Activated CD4-positive, alpha-beta T cell treated with anti-CD3 and anti-CD28 coated beads, Interleukin-2, amount 10 ng/mL, durations not matched to agents 24 days and 14 days (primary cell): ENCODE measurements at places on chromosomes 12 and 14. TPM values are rescaled to one million over a fixed set of nuclear protein-coding genes. Genes with fewer than 3 reads are reported as not detected.

DNA sequence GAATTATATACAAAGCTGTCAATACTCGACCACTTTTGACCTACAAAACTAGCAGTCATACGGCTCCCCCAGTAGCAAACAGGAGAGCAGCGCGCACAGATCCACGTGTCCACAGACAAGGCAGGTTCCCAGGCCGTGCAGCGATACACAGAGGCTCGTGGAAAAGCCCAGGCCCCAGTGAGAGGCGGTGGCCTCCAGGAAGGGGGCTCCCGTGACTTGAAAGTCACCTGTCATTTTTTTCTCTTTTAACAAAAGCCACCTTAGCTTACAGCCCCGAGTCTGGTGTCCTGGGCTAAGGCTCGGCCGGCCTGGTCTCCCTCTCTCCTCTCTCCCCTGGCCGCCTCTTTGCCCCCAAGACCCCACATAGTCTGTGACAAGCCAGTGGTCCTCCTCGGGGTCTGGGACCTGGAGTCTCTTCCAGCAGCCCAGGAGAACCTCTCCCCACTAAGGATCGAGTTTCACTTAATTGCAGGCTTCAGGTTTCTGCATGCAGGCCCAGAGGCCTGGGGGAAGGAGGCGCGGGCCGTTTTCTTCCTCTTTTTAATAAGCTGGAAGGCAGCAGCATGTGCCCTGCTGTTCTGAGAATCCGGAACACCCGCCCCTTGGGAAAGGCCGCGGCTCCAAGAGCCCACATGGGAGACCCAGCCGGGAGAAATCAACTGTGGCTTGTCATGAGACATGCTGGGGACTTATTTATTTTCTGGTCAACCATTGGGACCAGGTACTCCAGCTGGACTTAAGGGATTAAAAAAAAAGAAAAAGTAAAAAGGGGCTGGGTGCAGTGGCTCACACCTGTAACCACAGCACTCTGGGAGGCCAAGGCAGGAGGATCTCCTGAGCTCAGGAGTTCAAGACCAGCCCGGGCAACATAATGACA, 15.9 kb downstream of the NCOR2 start:
- peaks cover 2% of the 10 kb centered on the region for H3K36me3 ChIP-seq
- H3K27ac ChIP-seq: no peak overlapping the region
- H3K27me3 ChIP-seq: no peaks in the 10 kb centered on the region
- H3K4me1 ChIP-seq: peaks cover 39% of the 10 kb centered on the region

- no peak overlapping the region for H3K4me3 ChIP-seq
- peaks cover 9% of the 10 kb centered on the region for H3K27me3 ChIP-seq
- peak; percentile 57 for DNase-seq
- no peaks in the 10 kb centered on the region for H3K36me3 ChIP-seq
These were observed 93.0 kb downstream of the SLC41A2 start for GRCh38 chr12:104865080-104865479.

DNA sequence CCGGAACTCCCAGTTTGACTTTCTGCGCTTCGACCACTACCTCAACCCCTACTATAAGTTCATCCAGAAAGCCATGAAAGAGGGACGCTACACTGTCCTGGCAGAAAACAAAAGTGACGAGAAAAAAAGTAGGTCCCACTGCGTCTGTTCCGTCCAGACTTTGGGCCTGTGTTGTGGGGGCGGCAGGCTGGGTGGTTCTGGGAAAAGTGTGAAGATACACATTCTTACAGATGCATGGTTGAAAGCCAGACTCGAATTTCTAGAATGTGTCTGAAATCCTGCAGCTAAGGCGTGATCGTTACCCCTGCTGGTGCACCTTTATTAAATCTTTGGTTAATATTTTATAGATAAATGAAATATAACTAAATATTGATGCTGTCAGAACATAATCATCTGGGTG, 14.6 kb downstream of the SFSWAP start:
- H3K4me1 ChIP-seq: peaks cover 10% of the 10 kb centered on the region
- no peaks in the 10 kb centered on the region for H3K27me3 ChIP-seq
- no peak for DNase-seq
- peaks cover 76% of the 10 kb centered on the region for H3K36me3 ChIP-seq

DNA sequence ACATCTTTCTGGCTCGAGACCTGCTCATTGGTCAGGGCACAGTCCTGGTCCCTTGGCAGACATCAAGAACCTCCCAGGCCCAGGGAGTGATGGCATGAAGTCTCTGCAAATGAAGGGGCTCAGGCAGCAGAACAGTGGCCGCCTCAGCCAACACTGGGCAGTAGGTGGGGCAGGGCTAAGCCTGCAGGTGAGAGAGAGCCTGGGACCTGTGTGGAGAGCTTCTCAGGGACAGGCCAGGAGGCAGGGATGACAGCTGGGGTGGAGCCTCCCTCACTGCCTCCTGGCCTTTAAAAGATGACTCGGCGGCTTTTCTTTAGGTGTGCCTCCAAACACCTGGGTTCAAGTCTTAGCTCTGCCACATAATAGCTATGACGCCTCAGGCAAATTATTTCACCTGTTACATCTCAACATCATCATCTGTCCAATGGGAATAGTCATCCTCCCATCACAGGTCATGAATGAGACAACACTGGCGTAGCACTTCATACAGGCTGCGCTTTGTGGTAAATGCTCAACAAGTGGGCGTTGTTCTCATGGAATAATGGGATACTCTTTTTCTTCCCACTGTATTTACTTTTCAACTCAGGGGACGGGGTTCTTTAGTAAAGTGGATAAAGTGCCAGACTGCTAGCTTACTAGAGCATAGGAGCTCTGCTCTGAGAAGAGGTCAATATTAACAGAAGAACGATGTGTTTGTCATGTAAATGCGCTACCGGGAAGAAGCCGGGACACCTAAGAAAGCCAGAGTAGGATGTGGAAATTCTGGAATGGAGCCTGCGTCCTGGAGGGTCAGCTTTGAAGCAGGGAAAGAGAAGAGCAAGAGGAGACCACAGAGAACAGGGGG, 277.4 kb downstream of the FOXN3 start:
- no peaks in the 10 kb centered on the region for H3K36me3 ChIP-seq
- DNase-seq: no peak
- no peak overlapping the region for H3K4me3 ChIP-seq
- no peaks in the 10 kb centered on the region for H3K4me1 ChIP-seq
- H3K27ac ChIP-seq: no peak overlapping the region

GRCh38 chr12:93790472-93791152, 113.4 kb downstream of the CRADD start:
- H3K27ac ChIP-seq: no peak overlapping the region
- H3K4me3 ChIP-seq: no peak overlapping the region
- H3K36me3 ChIP-seq: peaks cover 6% of the 10 kb centered on the region
- peaks cover 28% of the 10 kb centered on the region for H3K4me1 ChIP-seq
- H3K27me3 ChIP-seq: no peaks in the 10 kb centered on the region

DNA sequence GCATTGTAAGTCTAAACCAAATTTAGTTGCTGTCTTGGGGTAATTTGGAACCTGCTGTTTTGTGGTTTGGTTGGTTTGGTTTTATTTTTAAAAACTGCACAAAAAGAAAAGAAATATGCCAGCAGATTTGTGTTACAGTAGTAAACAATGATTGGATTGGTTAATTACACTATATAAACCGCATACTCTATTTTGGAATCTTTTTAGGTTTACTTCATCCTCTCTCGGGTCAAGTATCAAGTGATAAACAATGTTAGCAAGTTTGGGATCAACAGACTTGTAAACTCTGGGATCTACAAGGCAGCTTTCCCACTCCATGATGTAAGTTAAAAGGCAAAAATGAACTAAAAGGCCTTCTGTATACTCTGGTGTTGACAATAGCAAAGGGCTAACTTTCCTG, 132.4 kb downstream of the ANO6 start:
- H3K4me3 ChIP-seq: no peak overlapping the region
- peaks cover 48% of the 10 kb centered on the region for H3K36me3 ChIP-seq
- no peak for DNase-seq
- no peaks in the 10 kb centered on the region for H3K27me3 ChIP-seq
- H3K4me1 ChIP-seq: peaks cover 2% of the 10 kb centered on the region

GRCh38 chr12:52585066-52585465, 11.4 kb upstream of the KRT74 start:
- H3K27ac ChIP-seq: no peak overlapping the region
- peaks cover 28% of the 10 kb centered on the region for H3K4me1 ChIP-seq
- DNase-seq: no peak
- H3K4me3 ChIP-seq: no peak overlapping the region
- H3K36me3 ChIP-seq: no peaks in the 10 kb centered on the region

- H3K4me3 ChIP-seq: no peak overlapping the region
- H3K4me1 ChIP-seq: no peaks in the 10 kb centered on the region
- H3K36me3 ChIP-seq: no peaks in the 10 kb centered on the region
- no peak for DNase-seq
These were observed 695.5 kb upstream of the LRFN5 start for GRCh38 chr14:40911141-40911540.

GRCh38 chr12:12470751-12471306, 91.8 kb downstream of the DUSP16 start:
- DNase-seq: no peak
- no peak overlapping the region for H3K4me3 ChIP-seq
- no peaks in the 10 kb centered on the region for H3K27me3 ChIP-seq
- peaks cover 59% of the 10 kb centered on the region for H3K36me3 ChIP-seq

DNA sequence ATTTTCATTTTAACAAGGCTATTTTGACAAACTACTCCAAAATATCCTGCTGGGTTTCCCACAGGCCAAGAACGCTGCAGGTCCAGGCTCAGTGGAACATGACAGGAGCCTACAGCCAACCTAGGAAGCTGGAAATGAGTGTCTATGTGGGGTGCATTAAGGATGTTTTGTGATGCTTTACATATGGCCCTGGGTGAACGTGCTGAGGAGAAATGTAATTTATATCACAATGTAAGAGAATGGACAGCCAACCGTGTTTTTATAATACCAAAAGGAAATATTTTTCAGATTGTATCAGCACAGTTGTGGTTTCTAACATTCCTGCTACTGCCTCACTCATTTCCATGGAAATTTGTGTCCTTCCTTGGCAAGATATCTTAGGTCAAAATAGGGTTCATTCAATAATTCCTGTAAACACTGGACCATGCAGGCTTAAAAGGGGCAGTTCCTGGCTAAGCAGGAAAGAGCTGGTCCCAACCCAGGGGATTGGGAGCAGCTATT, 51.5 kb downstream of the ST8SIA1 start:
- DNase-seq: no peak
- H3K4me3 ChIP-seq: no peak overlapping the region
- H3K27me3 ChIP-seq: peaks cover 4% of the 10 kb centered on the region
- H3K4me1 ChIP-seq: peaks cover 6% of the 10 kb centered on the region
- H3K27ac ChIP-seq: no peak overlapping the region
- H3K36me3 ChIP-seq: no peaks in the 10 kb centered on the region

DNA sequence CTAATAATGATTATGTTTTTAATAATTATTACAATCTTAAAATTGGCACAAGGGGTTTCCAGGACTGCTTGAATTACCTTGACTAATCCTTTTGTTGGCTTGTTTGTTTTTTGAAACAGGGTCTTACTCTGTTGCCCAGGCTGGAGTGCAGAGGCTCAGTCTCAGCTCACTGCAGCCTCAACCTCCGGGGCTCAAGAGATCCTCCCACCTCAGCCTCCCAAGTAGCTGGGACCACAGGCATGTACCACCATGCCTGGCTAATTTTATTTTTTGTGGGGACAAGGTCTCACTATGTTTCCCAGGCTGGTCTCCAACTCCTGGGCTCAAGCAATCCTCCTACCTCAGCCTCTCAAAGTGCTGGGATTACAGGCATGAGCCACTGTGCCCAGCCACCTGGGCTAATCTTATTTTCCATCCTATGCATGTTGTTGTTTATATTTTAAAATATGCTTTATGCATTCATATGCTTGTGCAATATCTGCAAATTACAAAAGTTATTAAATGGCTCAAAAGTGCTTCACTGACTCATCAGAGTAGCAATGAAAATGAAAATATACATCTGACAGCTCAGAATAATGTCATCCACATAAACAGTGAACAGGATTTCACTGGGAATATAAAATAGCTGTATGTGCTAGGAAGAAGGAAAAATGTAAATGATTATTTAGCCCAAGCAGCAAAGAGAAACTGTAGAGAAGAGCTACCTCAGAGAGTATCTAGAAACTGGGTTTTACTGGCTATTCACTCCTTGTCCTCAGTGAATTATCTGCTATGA, 24.8 kb upstream of the PLEKHG6 start:
- no peaks in the 10 kb centered on the region for H3K36me3 ChIP-seq
- H3K4me1 ChIP-seq: no peaks in the 10 kb centered on the region
- DNase-seq: no peak
- H3K4me3 ChIP-seq: no peak overlapping the region
- no peak overlapping the region for H3K27ac ChIP-seq
- H3K27me3 ChIP-seq: peaks cover 16% of the 10 kb centered on the region

DNA sequence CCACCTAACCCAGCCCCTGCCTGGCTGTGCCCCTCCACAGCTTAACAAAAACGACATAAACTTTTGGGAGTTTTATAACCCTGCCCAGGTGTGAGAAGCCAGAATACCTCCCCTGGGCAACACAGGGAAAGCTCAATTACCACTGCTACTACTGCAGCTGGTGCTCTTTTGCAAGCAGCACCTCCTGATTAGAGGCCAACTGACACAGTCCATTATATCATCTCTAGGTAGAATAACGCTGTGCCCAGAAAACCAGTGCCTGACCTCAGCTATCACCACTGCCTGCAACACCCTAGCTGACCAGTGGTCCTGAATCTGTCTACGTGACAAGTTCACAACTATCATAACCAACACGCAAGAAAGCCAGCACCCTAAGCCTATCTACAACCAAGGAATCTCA, 34.2 kb downstream of the MDM1 start:
- H3K36me3 ChIP-seq: peaks cover 69% of the 10 kb centered on the region
- H3K4me1 ChIP-seq: peaks cover 12% of the 10 kb centered on the region

GRCh38 chr14:23008831-23009230, 1.1 kb downstream of the C14orf93 start:
- no peak for DNase-seq
- no peaks in the 10 kb centered on the region for H3K36me3 ChIP-seq
- H3K4me1 ChIP-seq: peaks cover 36% of the 10 kb centered on the region
- peak overlapping the region; percentile 90 for H3K4me3 ChIP-seq

GRCh38 chr14:43855556-43855955, 651.5 kb downstream of the FSCB start:
- H3K4me1 ChIP-seq: no peaks in the 10 kb centered on the region
- DNase-seq: no peak
- H3K27ac ChIP-seq: no peak overlapping the region
- H3K36me3 ChIP-seq: no peaks in the 10 kb centered on the region
- H3K27me3 ChIP-seq: no peaks in the 10 kb centered on the region

GRCh38 chr12:98514982-98515286, 456 bp upstream of the TMPO start:
- H3K27me3 ChIP-seq: no peaks in the 10 kb centered on the region
- peaks cover 37% of the 10 kb centered on the region for H3K36me3 ChIP-seq
- peak overlapping the region; percentile 99 for H3K27ac ChIP-seq
- H3K4me1 ChIP-seq: peaks cover 24% of the 10 kb centered on the region

The KLRB1 gene
- total RNA-seq: 0.14 TPM in 1 of 2 replicates, not detected in the other

The RASAL1 gene
- total RNA-seq: 0.52 and 1.1 TPM in 2 replicates

The ALG10B gene
- total RNA-seq: 15.1 and 16.0 TPM in 2 replicates

The MYO1H gene
- total RNA-seq: not detected in 2 replicates

The SMCO2 gene
- 1.1 and 1.4 TPM in 2 replicates for total RNA-seq

The RTL1 gene
- total RNA-seq: not detected in 2 replicates

The SERPINA9 gene
- total RNA-seq: not detected in 2 replicates

The FAM161B gene
- total RNA-seq: 0.57 and 0.75 TPM in 2 replicates

The TAS2R43 gene
- total RNA-seq: 1.2 and 1.3 TPM in 2 replicates

The RD3L gene
- total RNA-seq: not detected in 2 replicates

The HOXC5 gene
- not detected in 2 replicates for total RNA-seq

The RNASE3 gene
- not detected in 2 replicates for total RNA-seq
